8988T (cell line): ENCODE measurements at places on chromosomes 7 and 10.

DNA sequence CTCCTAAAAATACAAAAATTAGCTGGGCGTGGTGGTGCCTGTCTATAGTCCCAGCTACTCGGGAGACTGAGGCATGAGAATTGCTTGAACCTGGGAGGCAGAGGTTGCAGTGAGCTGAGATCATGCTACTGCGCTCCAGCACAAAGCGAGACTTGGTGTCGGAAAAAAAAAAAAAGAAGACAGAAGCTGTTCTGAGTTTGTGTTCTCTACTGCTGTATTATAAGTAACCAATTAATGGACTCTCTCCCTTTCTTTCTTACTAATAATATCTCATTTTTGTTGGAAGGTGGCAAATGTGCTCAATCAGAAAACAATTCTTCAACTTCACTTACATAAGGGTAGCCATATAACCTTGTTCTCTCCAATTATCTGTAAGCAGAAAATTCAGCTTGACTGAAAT is 7.4 kb downstream of the NT5C3A start:
- no peak for DNase-seq

DNA sequence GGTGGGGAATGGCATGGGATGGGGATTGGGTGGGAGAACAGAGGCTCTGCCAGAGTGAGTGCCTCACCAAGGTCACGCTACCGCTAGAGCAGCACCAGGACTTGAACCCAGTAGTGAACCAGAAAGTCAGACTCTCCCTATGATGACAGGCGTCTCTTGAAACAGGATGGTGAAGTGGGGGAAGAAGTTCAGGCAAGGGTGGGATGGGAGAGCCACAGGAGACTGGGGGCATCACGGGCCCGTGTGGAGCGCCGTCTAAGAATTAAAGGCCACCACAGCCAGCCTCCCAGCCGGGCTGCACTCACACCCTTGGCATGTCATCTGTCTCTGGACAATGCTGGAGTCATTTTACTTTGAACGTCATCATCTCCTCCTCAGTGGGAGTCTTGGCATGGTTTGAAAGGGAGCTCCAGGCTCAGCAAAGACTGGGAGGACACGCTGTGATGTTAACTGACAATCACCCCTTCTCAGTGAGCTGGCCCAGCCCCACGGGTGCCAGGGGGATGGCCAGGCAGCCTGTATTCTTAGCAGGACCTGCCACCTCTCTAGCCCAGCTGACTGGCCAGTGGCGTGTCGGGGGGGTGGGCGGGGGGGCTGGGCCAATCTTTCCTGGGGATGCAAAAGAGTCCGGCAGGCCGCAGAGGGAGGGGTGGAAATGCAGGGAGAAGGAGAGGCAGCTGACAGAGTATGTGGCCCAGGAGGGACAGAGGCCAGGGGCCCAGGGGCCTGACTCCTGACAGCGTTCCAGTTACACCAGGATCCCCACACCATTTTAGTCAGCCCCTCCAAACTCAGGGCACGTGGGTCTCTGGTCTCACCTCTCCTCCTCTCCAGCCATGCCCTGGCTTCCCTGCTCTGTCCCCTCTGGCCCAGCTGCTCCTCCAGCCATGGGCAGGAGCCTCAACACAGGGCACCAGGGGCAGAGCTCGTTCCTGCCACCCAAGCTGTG is 96.2 kb downstream of the VOPP1 start:
- no peak for DNase-seq

DNA sequence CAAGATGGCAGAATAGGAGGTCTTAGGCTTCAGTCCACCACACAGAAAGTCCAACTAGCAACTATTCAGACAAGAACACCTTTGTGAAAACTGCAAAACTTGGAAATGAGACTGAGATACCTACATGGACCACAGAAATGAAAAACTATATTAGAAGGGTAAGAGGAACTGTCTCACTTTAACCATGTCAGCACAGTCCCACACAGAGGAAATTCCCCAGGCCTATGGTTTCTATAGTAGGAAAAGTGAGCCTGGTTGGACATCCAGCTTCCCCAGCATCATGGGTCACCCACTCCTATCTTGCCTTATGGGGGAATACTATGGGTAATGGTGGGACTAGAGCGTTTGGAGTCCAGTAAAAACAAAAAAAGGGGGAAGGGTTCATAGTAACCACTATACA is 38.8 kb upstream of the CDK6 start:
- DNase-seq, result no peak

- no peak for DNase-seq
Observed at GRCh38 chr10:25867321-25867720, 66.7 kb upstream of the MYO3A start.

DNA sequence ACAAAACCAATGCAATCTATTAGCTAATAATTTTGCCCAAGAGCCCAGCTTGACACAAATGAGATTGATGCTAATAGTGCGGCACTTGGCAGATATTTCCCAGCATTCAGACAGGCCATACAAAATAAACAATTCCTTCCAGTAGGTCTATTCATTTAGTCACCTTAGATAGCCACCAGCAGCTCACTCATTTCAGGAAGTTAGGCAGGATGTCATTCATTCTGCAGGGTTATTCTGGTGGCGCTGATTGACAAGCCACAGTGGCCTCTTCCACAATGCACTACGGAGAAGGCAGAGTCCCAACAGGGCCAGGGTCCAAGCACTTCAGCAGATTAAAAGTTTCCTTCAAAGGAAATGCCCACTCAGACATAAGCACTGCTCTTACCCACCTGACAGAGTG is 55.8 kb downstream of the PIK3AP1 start:
- DNase-seq, result no peak

DNA sequence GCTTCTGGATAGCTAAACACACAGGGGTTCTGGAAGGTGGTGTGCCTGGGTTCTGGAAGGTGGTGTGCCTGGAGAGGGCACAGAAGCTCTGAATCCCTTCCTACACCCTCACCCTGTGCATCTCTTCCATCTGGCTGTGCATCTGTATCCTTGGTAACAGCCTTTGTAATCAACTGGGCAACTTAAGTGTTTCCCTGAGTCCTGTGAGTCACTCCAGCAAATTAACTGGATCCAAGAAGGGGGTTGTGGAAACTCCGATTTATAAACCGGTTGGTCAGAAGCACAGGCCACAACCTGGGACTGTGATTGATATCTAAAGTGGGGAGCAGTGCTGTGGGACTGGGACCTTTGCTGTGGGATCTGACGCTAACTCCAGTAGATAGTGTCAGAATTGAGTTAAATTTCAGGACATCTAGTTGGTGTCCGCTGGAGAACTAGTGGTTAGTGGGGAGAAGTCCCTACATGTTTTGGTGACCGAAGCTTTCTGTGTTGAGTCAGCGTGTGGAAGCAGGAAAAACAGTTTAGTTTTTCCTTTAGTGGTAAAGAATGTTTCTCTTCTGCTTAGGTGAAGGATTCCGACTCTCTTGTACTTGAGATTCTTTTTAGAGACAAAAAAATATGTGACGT is 228.1 kb downstream of the BMPER start:
- DNase-seq, result no peak

- no peak for DNase-seq
Observed at GRCh38 chr7:109343678-109344077, 774.0 kb downstream of the DNAJB9 start.

DNA sequence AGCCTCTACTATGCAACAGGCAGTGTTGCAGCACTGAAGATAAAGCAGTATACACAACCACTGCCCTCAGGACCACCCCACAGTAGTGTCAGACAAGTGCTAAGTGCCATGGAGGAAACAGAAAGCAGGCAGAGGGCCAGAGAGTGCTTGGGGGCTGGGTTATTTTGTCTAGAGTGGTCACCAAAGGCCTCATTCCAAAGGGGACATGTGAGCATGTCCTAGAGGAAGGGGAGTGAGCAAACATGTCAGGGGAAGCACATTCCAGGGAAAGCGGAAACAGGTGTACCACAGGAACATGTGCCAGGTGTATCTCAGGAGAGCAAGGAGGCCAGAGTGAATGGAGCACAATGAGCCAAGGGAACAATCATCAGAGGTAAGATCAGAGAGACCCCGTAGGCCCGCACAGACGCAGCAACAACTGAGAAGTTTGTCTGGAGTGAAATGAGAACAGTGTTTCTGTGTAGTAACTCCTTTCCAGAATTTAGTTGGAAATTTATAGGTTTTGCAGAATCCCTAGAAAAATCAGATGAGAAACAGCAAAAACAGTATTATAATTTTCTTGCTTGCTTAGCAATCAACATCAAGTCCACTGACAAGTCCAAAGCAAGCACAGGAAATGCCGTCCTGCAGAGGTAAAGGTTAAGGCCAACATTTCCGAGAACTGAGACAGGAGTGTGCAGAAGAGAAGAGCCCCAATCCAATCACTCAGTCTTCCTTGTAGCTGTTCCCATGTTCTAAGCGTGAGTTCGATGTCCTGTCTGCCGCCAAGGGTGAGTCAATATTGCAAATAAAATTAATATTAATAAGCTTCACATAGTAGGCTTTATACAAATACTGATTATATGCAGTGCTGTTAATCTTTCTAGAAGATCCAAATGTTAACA is 67.3 kb downstream of the SGMS1 start:
- no peak for DNase-seq

DNA sequence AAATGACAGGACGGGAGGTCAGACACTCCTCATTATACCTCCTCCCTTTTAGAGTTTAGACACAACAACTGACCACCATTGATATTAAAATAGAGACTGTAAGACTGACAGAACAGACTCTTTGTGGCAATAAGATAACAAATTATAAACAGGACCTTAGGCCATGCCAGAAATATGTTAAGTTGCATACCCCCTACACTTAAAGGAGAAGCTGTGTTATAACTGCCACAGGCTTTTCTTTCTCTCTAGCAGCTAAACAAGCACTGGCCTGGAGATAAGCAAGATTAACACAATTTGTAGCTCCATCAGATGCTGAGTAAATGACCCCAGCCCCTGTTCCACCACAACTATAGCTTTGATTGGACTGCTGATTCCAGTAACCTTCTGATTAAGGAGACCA is 10.5 kb upstream of the UNC5B start:
- no peak for DNase-seq

GRCh38 chr7:44386139-44386913 is 60.9 kb upstream of the CAMK2B start:
- DNase-seq, result no peak

DNA sequence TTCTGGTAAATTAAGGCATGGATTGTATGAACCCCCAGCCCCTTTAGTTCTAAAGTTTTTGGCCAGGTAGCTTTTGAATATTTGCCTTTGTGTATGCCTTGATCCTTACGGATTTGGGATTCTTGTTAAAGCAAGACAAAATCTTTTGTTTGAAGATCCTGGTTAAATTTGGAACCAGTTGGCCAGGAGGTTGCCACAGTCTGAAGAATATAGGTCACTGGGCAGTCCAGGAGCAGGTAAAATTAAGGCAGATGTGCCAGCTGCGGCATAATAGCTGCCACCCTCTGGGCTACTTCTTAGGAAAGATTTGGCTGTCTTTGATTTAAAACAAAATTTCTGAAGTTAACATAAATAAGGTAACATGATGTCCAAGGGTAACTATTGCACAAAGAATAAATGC is 192.3 kb downstream of the SUGCT start:
- DNase-seq, result no peak
